ENCODE measurements at places on chromosomes 1 and 21.

DNA sequence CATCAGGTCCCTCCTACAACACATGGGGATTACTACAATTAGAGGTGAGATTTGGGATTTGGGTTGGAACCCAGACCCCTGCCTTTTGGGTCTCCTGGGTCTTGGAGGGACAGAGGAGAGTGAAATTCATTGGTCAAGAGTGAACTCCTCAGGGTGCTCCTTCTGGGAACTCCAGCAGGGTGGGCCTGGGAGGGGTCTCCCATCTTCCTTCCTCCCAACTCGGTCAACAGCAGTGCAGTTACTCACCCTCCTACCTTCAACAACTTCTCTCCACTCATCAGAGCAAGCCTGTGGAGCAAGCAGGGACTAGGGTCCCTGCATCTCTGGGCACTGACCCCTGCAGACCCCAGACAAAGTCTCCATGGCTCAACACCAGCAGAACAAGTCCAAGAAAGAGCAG is 89.3 kb upstream of the TMPRSS2 start:
- DNase-seq, result no peak

DNA sequence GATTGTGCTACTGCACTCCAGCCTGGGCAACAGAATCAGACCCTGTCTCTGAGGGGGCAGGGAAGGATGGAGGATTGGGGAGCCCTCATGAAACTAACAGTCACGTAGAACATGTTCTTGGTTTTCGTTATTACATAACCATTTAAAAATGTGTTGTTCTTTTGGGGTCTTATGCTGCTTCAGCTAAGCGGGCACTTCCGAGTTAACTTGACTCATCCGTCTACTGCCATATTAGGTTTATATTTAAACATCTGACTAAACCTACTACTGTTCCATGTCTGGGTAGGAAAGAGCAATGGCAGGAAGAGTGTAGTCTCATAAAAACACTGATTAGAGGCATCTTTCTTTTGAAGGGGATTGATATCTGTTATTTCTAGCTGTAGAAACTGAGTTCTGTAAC is 59.5 kb upstream of the BMP8A start:
- DNase-seq, result no peak

GRCh38 chr21:27505516-27505915 is 538.6 kb upstream of the ADAMTS5 start:
- peak; percentile 65 for DNase-seq

- DNase-seq, result peak; percentile 51
Measured at GRCh38 chr1:67652800-67653199, 32.2 kb upstream of the GADD45A start.

DNA sequence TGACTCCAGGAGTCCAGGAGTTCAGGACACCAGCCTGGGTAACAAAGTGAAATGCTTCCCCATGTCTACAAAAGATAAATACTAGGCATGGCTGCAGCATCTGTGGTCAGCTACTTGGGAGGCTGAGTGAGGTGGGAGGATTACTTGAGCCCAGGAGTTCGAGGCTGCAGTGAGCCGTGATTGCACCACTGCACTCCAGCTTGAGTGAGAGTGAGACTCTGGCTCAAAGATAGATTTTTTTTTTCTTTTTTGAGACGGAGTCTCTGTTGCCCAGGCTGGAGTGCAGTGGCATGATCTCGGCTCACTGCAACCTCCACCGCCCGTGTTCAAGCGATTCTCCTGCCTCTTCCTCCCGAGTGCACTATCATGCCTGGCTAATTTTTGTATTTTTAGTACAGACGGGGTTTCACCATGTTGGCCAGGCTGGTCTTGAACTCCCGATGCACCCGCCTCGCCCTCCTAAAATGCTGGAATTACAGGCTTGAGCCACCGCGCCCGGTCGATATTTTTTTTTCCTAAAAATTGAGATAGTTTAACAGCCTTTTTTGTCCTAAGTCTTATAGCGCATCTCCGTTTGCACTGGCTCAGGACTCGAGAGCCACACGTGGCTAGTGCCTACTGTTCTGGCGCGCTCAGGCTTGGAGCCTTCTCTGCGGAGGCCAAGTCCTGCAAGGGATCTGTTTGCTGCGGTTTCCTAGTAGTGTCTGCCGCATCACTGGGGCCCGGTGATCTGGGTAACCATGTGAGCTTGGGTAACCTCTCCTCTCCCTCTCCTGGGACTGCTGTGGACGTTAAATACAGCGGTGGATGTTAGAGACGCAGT is 1.0 kb upstream of the MFN2 start:
- DNase-seq, result no peak

GRCh38 chr1:39788426-39788757 is 273 bp downstream of the BMP8B start:
- no peak for DNase-seq

- DNase-seq, result no peak
Measured at GRCh38 chr1:7259955-7260354, 474.7 kb downstream of the CAMTA1 start.

DNA sequence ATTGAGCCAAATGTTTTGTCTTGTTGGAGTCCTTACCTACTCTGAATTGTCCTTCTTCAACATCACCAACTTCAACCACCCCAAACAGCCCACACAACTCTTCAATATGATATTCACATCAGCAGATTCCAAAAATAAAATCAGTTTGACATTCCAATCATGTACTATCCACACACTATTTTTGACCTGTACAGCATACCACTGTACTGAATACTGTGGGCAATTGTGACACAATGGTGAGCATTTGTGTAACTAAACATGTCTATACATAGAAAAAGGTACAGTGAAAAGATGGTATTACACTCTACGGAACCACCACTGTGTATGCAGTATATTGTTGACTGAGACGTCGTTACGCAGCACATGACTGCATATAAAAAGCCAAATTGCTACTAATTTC is 223.1 kb downstream of the KCNT2 start:
- no peak for DNase-seq

- DNase-seq, result no peak
Measured at GRCh38 chr21:36891692-36892091, 74.8 kb downstream of the HLCS start.

DNA sequence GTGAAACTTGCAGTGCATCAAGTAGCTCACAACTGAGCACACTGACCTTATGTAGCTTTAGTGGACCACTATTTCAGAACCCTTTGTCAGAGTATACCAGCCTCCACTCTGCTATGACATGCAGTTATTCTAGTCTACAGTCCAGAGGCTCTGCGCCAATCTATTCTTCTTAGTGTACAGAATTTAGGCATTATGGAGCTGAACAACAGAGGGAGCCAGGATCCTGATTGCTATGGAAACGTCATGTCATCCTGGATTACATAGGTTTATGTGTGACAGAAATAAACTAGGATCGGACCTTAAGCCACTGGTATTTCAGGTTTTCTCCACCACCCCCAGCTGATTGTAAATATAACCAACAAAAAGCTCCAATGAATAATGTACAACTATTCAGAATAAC is 48.1 kb upstream of the EEIG2 start:
- no peak for DNase-seq

DNA sequence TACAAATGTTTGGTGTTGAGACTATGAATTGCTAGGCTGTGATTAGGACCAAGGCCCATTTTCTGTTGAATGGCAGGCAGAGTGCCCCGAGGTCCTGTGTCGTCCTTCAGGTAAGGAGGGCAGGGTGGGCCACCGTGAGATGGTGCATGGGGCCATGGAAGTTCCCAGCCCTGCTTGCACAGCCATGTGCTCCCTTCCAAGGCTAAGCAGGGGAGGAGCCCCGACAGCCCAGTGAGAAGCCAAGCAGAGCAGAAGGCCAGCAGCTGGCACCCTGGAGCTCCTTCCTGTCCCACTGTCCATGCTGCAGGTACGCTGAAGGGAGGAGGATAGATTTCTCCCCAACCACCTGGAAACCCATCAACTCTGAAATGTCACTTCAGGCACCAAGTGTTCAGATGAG is 8.2 kb upstream of the NUAK2 start:
- no peak for DNase-seq
